Amniotic epithelial cell (primary cell): ENCODE measurements at places on chromosomes 13 and 19.

DNA sequence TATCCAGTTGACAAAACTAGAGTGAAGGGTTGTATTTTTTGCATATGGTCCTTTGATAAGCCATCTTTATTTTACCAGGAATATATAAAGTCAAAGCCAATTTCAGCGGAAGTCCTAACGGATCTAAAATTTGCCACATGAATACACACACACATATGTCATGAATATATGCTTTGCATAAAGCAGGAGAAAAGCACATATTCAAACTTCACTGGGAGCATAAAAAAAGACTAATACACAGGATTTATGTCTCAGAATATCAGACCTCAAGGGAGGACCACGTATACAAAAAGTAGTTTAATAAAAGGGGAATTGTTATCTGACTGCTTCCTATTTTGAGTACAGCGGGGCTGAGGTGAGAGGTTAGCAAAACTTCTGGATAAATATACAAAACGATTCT, 308.7 kb downstream of the PCDH9 start:
- no peak for DNase-seq

GRCh38 chr19:41753159-41753558, 2.2 kb upstream of the CEACAM6 start:
- no peak for DNase-seq

- no peak for DNase-seq
Measured at GRCh38 chr19:13574933-13575332, 68.7 kb upstream of the CACNA1A start.

DNA sequence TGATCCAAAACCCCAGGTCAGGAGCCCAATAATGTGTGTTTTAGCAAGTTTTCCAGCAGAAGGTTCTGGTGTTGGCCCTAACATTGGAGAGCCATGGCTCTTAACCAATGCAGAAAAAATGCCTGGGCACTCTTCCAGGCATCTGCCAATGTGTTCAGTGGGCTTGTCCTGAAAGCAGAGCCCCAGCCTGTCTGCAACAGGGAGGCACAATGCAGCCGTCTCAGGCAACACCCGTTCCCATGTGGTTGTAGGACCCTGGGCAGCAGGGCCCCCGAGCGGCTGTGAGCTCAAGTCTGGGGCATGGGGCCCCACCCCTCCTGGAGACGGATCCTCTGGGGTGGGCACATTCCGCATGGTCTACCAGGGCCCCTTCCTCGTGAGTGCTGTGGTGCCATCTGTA, 58.1 kb upstream of the SIAH3 start:
- DNase-seq: no peak

DNA sequence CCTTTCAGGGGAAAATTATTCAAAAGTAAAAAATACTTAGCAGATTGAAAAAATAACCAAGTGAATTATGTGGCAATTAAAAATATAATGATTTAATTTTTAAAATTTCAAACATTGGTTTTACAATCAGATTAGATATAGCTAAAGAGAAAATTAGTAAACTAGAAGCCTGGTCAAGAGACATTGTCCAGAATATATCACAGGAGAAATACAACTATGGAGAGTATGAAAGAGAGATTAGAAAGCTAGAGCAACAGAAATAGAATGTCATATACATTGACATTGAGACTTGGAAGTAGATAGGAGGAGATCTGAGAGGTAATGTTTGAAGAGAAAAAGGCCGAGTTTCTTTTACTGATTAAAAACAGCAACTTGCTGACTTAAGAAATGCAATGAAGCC, 476.4 kb upstream of the SLC10A2 start:
- DNase-seq: no peak
